ENCODE measurements at places on chromosomes 2 and 18.
A peak's percentile ranks its signal among the peaks of the same experiment; 100 is the strongest.

DNA sequence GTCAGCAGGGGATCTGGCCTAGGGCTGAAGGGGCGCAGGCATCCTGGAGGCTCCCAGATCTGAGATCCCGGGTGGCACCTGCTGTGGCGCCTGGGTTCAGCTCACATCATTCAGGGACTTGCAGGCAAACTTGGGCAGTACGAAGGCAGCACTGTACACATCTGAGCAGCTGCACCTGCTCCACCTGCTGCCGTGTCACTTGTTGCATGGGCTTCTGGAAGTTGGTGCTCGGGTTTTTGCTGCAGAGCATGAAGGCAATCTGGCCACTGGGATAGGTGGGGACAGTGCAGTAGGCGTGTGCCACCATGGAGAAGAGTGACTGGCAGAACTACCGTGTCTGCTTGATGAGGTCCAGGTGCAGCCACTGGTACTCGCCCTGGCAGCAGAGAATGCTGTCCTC lies 48.6 kb downstream of the UGGT1 start:
- no peak for DNase-seq

DNA sequence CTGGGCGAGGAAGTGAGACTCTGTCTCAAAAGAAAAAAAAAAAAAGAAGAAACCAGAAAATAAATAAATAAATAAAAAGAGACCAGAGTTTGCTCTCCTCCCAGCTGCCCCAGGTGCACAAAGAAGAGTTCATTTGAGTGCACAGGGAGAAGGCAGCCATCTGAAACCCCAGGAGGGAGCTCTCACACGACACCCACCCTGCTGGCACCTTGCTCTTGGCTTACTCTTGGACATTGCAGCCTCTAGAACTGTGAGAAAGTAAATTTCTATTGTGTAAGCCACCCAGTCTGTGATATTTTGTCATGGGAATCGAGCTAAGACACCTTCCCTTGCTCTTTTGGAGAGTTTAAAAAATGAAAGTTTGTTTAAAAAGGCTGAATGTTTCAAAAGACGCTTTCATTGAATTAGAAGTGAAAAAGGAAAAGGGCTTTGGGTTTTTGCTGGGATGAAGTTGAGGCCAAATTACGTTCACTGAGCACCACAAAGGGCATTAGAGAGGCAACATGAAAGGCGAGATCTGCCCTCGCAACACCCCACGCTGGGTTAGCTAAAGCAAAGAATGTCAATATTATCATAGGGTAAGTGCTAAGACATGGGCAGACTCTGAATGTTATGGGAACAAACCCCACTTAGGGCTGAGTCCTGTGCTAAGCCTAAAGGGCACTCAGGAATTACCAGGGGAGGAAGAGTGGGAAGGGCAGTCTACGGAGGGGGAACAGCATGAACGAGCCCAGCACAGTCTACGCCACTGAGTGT lies 128.9 kb upstream of the RIOK3 start:
- no peak for DNase-seq

DNA sequence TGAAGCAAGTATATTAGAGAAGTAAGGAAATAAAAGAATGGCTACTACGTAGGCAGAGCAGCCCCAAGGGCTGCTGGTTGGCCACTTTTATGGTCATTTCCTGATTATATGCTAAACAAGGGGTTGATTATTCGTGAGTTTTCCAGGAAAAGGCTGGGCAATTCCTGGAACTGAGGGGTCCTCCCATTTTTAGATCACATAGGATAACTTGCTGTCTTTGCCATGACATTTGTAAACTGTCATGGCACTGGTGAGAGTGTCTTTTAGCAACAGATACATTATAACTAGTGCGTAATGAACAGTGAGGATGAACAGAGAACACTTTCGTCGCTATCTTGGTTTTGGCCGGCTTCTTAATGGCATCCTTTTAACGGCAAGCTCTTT lies 2.6 kb upstream of the UBE2F start:
- DNase-seq: no peak

GRCh38 chr2:5690286-5690685 lies 1.9 kb upstream of the SOX11 start:
- no peak for DNase-seq

- peak; percentile 66 for DNase-seq
Observed at GRCh38 chr2:233165895-233166661, 85.4 kb upstream of the ATG16L1 start.

DNA sequence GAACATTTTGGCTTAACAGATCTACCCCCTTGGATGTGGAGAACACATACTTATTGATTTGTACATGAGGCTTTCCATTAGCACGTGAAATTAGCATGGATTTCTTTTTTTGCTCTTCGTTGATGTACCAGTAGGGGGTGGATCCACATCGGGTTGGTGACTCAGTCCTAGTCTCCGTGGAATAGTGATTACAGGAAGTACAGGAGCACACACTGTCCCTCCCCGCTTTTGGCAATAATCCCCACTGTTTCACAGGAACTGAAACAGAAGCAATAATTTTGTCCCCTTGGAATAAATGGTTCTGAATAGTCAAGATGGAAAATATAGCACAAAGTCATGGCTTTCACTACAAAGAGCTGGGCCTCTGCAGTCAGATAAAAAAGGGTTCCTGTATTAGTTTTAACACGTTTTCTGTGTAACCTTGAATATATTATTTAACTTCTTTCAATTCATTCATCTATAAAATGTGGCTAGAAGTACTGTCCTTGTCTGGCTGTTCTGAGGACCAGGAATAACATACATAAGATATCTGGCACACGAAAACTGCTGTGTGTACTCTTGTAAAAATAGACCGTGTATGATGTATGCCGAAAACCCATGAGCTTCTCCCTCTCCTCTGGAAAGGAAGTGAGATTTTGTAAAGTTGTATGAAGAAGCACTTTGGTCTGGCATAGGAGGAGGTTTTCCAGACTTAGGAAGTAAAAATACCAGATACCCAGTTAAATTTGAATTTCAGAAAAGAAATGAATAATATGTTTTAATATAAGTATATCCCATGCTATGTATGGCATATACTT lies 229.2 kb downstream of the GALR1 start:
- peak; percentile 40 for DNase-seq

DNA sequence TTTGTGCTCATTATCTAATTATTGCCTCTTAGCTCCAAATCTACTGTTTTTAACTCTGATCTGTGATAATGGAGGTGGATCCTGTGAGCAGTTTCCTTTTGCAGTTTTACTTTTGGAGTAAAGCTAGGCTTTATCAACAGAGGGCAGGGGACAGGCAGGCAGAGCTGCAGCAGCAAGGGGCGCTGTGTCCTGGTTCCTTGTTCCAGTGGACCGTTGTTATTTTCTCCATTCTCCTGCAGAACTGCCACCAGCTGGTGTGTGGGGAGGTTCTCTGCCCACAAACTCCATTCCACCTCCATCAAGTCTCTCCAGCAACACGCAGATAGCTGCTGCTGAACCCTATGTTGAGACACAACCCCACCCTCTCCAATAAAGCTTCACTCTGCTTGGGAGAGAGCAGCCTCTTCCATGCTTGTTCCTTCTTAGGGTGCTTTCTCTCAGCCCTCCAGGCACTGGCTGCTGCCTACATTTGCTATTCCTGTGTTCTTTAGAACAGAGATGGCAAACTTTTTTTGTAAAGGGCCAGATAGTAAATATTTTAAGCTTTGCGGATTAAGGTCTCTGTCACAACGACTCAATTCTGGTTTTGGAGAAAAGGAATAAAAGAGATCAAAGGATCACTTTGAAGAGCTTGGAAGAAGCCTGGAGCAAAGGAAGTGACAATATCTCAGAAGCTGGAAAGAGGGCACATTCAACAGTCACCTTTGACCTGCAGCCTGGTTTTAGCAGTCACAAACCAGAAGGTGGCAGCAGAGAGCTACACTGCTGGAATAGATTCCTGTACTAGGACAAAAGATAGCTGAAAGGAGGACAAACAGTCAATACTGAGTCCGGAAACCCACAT lies 208.8 kb downstream of the CCDC178 start:
- DNase-seq: peak; percentile 38

GRCh38 chr2:1869987-1870386 lies 125.7 kb upstream of the PXDN start:
- DNase-seq: no peak

DNA sequence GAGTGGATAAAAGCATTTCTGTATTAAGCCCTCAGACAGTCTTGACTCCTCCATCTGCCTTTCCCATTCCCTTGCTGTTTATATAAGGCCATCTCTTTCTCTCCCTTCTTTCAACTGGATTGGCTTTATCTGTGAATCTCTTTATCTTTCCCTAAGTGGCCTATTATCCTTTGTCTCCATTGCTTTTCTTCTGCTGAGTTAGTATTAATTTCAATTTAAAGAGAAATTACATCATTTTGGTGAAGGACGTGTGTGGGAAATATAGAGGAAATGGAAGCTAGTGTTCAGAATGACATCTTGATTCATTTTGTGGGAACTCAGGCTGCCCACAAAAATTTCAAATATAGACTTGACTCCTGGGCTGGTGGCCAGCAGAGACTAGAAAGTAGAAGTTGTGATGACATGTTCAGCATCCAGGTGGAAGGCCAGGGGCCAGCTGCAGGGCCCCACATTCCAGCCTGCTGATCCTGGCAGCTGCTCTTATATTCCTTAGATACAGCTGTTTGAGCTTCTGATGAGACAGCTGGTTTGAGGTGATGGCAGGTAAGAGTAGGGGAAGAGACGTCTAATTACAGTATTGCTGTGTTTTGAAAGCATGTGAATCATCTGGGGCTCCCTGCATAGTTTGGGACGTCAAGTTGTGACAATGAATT lies 52.3 kb downstream of the DIS3L2 start:
- DNase-seq: no peak

- DNase-seq: no peak
Observed at GRCh38 chr2:96073170-96073775, 38.6 kb upstream of the GPAT2 start.

DNA sequence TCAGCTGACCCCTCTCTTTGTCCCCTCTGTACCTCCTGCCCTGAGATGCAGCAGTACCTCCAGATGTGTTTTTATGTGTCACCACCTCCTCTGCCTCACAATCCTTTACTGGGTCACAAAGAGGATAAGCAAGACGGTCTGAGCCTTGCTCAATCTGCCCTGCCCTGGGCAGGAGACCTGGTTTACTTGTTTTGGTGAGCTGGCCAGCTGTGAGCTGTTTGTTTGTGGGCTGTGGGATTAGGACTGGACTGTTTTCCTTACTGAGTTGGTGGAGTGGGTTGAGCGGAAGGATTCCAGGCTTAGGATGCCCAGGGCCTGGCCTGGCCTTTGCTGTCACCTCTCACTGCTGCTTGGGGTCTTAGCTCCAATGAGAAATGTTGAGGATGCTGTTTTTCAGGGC lies 299.5 kb downstream of the SRBD1 start:
- DNase-seq: no peak

GRCh38 chr2:233638836-233639235 lies 2.6 kb downstream of the UGT1A10 start:
- DNase-seq: peak; percentile 53

- no peak for DNase-seq
Observed at GRCh38 chr2:120176526-120176925, 46.7 kb downstream of the TMEM185B start.

- DNase-seq: no peak
Observed at GRCh38 chr18:42030586-42031182, 75.7 kb downstream of the PIK3C3 start.

- DNase-seq: no peak
Observed at GRCh38 chr2:161533218-161533617, 91.0 kb upstream of the SLC4A10 start.

DNA sequence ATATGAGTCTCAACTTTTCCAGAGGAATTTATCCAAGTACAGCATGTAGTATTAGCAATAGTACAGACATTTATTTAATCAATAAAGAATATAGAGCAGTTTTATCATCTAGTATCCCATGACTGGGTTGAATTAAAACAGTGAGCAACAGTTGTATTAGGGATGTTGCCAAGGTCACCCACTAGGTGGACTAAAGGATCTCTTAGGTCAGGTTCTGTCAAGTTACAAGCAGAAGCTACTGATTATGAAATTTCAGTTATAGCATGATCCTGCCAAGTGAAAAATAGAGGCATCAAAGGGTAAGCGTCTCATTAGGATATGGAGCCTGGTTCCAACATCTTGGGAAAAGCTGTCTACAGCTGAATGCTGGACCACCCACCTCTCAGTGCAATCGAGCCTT lies 52.1 kb upstream of the LAPTM4A start:
- no peak for DNase-seq

DNA sequence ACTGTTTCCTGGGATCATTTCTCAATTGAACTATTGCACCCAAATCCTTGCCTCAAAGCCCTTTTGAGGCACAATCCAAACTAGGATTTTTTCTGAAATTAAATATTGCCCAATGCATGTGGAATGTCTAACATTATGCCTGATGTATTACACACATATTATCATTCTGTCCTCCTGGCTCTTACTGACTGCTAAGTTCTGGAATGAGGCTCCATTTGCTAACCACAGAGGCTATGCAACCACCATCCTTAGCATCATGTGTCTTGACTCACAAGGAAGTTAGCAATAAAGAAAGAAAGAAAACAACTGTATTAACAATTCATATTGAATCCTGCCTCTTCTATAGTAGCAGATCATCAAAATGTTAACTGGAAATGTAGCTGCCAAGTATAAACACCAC lies 1142.7 kb downstream of the CNTNAP5 start:
- no peak for DNase-seq

DNA sequence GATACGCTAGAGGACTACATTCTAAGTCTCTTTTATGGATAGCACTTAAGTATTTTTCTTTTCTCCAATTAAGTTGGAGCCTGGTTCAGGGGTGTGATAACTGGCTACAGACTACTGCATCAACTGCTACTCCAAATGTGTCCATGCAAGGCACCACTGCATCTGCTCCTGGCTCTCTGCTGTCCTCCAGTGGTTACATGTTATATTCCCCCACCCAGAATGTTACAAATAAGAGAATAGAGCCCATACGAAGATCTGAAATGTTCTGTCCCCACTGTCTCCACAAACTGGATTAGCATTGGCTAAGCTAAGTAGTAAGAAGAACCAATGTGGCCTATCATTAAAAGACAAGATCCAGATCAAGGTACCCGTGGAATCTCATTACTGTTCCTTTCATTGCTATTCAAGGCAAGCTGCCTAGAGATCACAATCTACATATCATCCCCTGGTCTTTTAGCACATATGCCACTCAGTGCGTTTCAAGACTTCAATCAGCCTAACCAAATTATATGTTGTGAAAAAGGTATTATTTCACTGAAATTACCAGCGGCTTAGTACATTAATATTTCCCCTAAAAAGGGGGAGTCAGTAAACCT lies 308.3 kb upstream of the SLC8A1 start:
- no peak for DNase-seq

All from left colon (tissue), 2 donors.